ENCODE measurements at places on chromosomes 12 and 14.

DNA sequence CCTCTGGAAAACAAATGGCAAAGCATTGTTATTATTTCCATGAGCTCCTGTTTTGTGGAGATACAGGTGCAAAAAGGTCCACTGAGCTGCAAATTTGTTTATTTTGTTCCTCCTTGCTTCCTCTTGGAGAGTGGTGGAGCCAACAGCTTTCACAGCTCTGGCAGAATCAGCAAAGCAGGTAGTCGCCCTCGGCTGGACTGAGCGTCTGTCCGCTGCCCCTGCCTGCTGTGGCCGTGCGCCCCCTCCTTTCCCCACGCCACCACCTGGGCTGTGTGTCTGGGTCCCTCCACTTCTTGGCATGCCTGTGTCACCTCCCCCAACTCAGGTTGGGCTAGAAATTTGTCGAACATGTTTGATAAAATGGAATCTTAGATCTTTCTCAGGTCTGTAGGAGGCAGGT lies 188.2 kb downstream of the TSPAN9 start:
- DNase-seq = no peak

GRCh38 chr12:121536899-121537813 lies 43.7 kb downstream of the KDM2B start:
- DNase-seq = peak; percentile 99

DNA sequence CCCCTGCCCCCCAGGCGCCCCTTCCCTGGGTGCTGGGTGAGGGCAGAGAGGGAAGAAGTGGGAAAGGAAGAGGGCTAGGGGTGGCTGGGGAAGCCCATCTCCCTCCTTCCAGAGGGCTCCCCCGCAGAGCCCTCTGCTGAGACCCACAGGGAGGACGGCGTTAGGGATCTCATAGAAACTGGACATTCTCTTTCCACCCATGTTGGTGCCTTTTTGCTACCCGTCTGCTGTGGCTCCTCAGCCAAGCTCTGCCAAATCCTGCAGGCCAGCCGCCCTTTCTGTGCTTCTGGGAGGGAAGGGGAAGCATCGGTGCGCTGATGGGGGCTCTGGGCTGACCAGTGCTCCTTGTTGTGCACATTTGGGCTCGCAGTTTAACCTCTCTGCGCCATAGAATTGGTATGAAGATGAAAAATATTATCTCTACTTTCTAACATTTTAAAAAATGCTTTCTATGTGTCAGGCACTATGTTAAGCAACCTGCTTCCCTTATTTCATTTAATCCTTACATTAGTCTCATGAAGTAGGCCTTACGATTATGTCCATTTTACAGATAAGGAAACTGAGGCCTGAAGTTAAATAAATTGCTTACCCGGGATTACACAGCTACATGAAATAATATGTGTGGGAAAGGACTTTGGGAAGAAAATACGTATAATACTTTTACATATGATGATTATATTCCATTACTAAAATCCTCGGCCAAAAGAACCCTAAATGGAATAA lies 981 bp downstream of the SLC48A1 start:
- DNase-seq = peak; percentile 43

DNA sequence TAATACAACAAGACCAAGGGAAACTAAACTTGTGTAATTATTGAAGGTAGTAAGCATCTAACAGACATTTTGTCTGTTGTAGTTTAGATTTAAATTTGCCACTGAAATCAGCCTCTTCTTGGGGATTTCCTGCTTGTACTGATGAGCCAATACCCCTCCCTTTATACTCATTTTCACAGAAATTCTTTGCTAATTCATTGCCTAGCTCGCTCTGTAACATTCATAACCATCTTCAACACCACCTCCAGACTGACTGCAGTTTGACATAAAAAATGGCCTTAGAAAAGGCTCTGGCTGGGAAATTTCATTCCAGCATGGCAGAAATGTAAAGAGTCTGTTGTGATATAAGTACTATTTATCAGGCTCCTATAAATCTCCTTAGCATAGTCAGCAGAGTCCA lies 109.7 kb upstream of the FLRT2 start:
- no peak for DNase-seq

DNA sequence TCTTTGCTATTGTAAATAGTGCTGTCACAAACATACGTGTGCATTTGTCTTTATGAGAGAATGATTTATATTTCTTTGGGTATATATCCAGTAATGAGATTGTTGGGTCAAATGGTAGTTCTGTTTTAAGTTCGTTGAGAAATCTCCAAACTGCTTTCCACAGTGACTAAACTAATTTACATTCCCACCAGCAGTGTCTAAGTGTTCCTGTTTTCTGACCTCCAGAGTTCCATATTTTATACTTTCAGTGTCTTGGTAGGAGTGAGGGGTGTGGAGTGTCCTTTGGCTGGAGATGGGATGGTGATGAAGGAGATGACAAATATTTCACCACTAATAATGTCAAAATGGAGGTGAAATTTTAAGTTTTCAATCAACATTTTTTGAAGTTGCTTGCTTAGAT lies 86.4 kb downstream of the DACT1 start:
- no peak for DNase-seq
